ENCODE measurements at places on chromosomes 5 and 9.

- no peak for DNase-seq
These were observed 8.5 kb upstream of the TMEM268 start for GRCh38 chr9:114602620-114603019.

GRCh38 chr9:17625644-17626388, 47.0 kb downstream of the SH3GL2 start:
- DNase-seq = no peak

GRCh38 chr5:11560915-11561697, 343.1 kb downstream of the CTNND2 start:
- DNase-seq = no peak

DNA sequence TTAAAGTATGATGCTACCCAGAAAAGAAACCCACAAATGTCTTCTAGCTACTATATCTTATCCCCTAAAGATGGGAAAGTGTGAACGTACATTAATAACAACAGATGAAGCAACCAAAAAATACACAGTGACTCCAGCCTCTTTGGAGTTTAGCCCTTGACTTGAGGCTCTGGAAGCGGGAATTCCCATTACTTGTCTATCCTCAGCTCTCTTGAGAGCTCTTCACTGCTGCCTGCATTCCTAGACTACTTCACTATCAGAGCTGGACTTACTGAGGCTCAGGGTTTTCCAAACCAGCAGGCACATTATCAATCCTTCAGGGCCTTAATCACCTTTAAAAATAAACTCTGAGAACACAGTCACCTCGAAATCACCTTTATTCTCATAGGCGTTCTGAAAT, 1.0 kb upstream of the NME5 start:
- no peak for DNase-seq

- DNase-seq = no peak
These were observed 173.3 kb upstream of the SEMA6A start for GRCh38 chr5:116747881-116748280.

DNA sequence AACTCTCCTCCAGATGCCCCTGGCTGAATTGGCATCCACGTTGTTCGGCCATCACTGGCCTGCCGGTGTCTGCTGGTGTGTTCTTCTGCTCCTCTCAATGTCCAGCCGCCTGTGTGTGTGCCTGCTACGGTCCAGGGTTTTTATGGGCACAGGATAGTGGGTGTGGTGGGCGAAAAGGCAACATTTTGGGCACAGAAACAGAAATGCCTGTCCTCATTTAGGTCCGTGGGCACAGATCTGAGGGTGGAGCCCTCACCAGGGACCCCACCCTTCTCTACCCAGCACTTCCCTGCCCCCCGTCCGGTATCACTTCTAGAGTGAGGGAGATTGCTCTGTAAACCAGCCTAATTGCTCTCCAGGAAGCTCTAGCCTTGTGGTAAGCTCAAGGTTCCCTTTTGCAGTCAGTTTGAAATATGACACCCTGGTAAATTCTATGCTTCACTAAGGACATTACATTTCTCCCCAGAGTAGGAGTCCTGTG, 410.1 kb downstream of the MAT2B start:
- DNase-seq = no peak

GRCh38 chr9:91664663-91665062, 241.0 kb upstream of the NFIL3 start:
- DNase-seq = no peak

DNA sequence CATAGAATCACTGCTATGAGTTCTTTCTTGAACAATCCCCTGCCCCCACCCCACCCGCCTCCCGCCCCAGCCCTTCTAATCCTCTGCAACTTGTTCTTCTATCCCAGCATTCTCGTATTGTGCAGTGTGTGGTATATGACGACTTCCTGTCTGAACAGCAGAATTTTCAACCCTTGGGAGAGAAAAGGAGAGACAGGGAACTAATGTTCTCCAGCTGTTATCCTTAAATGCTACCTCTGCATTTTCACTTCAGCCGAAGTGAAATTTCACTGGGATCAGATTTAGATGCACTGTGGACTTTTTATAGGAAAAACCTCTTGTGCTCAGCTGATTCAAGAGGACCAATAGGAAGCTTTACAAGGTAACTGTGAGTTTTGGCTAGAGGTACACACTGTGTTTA, 2.2 kb downstream of the FBXL7 start:
- DNase-seq = no peak

GRCh38 chr5:59597690-59598546, 295.6 kb downstream of the PDE4D start:
- no peak for DNase-seq

- no peak for DNase-seq
These were observed 42.5 kb downstream of the CEMIP2 start for GRCh38 chr9:71725590-71726338.

- no peak for DNase-seq
These were observed 33.6 kb upstream of the GPR151 start for GRCh38 chr5:146549615-146550014.

DNA sequence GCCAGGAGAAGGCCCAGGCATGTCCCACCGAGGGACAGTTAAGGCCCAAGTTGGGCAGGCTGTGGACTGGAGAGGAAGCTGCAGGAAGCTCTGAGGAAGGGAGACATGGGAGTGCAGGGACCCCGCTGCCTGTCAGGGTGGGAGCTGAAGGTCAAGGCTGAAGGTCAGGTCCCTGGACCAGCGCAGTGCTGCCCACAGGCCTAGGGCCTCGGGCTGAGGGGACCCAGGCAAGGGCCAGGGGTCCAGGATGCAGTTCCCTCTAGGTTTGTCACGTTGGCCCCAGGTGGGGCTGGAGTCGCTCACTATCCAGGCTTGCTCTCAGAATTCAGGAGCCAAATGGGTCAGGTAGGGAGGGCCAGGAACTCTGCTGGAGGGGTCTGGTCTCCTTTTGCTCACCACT, 76.7 kb upstream of the STXBP1 start:
- DNase-seq = no peak

DNA sequence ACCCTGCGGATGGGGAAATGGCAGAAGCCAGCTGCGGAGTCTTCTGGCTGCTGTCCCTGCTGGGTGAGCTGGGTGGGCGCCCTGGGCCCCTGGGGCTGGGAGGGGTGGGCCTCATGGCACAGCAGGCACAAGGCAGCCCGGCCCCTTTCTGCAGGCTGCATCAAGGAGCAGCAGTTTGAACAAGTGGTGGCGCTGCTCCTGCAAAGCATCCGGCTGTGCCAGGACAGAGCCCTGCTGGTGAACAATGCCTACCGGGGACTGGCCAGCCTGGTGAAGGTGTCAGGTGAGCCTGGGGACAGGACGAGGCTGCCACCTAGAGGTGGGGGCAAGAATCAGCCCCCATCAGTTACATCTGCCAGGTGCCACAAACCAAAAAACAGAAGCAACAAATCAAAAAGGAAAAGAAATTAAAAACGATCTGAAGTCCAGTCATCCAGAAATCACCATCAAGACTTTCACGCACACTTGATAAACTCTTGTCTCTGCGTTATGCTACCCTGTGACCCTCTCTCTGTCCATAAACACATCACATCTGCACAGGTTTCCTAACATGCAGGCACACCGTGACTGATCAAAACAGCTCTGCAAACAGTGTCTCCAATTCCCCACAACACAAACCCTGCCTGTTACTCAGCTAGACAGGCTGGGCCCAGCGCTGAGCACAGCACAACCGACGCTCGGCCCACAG, 13.9 kb downstream of the REXO4 start:
- no peak for DNase-seq
